ENCODE measurements at places on chromosomes 6 and 20.

DNA sequence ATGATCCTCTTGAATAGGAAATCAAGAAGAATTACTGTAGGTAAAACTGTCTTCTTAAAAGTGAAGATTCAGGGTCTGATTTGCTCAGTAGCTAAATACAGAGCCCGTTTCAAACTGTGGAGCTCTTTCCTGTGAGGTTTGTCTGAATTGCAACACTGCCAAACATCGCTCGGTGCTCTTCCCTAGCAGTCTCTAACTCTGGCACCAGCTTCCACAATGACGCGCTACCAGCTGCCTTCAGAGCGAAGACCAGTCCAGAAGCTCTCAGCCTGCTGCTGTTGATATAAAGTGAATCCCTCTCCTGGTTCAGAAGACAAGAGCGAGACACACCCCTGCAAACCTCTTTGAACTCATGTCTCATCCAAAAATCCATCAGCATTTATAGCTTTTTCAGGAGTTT, 447.0 kb downstream of the LMBRD1 start:
- no peak for DNase-seq

- DNase-seq = no peak
Measured at GRCh38 chr6:5285081-5285480, 23.8 kb downstream of the FARS2 start.

DNA sequence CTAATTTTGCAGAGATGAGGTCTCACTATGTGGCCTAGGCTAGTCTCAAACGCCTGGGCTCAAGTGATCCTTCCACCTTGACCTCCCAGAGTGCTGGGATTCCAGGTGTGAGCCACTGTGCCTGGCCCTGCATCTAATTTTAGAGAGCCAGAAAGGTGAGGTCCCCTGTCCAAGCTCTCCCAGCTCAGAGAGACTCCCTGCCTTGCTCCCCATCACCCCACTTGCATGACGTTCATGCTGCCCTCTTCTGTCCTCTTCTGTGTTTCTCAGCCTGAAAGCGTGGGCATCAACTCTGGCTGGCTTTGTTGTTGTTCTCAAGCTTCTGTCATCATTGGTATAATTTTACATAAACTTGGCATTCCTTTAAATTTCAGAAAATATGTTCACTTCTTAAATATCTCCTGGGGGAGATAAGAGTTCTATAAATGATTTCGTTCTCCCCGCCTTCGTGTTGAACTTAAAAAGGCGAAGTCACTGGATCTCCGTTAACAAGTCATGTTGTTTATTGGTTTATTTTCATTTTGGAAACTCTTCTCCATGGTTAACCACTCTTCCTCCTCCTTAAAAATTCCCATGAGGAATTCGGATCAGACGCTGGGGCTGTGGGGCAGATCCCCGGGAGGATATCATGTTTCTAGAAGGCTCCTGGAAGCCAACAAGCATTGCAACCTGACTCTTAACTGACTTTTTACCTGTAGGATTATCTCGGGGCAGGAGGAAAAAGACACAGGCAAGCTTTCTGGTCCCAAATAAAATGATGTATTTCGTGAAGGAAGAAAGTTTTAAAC, 13.2 kb upstream of the PARD6B start:
- DNase-seq = no peak

GRCh38 chr20:43914311-43915210, at the start of gene TOX2:
Gene TOX2, plus strand, starts transcription at chr20:43914852. Its CDS starts 40 bp downstream, at chr20:43914892.
- no peak for DNase-seq

DNA sequence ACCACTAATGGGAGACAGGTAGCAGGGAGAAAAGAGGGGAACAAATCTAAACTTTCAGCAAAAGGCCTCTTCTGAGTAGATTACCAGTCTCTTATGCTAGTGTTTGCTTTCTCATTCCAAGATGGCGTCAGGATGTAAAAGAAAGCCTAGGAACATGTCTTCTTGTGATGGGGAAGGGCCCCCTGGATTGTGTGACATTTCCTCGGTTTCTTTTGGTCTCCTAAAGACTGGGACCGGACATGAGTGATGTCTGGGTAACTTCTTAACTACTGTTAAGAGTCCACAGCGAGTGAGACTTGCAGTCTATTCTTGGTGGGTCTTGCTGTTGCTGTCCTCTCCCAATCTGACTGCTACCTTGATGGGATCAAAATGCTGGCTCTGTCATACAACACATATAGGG, 60.3 kb downstream of the ADGRB3 start:
- no peak for DNase-seq

GRCh38 chr6:95185874-95186273, 391.5 kb upstream of the MANEA start:
- DNase-seq = no peak

Data from stimulated activated effector memory CD8-positive, alpha-beta T cell treated with anti-CD3 and anti-CD28 coated beads, Interleukin-12 subunit alpha, Interleukin-12 subunit beta, amount 100 ng/mL, for 72 hours (primary cell).